Left lung (tissue), 14 donors: ENCODE measurements at places on chromosomes 1 and 21.

DNA sequence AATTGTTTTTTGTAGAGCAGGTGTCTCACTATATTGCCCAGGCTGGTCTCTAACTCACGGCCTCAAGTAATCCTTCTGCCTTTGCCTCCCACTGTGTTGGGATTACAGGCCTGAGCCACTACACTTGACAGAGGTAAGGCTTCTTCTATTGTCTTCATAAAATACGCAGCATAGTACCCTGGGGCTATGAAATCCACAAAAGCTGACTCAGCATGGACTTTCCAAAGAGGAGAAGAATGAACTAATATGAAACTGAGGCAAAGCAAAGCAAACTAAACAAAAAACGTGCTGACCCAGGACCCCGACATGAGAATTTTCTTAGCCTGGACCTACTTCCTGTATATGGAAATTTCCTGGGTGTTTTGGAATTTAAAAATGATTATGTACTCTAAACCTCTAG, 18.5 kb upstream of the ATP13A2 start:
- DNase-seq: no peak

DNA sequence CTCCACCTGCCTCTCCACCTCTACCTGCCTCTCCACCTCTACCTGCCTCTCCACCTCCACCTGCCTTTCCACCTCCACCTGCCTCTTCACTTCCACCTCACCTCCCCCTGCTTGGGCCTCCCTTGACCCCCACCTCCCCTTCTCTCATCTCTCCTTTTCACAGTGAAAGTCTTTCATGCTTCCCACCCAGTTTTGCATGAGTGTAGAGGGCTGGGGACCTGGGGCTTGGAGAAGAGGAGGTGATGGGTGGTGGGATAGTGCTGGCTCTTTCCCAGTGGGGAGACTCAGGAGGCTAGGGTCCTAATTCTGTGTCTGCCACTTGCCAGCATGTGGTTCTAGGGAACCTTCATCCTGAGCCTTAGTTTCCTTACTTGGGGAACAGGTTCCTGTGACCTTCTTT, 316.2 kb upstream of the C1orf174 start:
- DNase-seq: no peak

DNA sequence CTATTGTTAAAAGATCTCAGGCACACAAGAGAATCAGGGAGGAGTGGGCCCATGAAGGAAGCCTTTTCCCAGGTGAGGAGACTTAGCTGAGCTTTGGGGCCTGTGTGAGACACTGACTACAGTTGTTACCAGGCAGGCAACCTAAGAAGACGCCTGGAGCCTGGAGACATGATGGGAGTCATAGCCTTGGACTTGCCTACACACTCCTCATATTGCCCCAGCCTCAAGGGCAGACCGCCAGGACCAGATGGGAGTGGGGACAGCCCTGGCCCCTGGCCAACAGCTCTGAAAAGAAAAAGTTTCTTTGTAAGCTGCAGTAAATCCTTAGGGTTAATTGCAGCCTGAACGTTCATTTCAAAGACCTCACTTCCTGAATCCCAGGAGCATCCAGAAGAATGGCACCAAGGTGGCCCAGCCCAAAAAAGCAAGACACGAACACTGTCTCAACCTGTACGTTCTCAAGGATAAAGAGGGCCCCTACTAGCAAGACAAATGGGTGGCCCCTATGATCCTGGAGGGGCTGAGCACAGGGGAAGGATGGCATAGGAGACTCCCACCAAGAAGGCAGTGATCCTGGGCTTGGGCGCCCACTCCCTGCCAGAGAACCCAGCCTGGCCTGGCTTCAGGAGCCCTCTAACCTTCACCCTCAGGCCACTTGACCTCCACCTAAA, 33.2 kb upstream of the BTG2 start:
- peak; percentile 65 for DNase-seq

- DNase-seq: no peak
These were observed 385.6 kb downstream of the PTPRU start for GRCh38 chr1:29621826-29622435.
